ENCODE measurements at places on chromosomes 6 and 20. TPM values are rescaled to one million over a fixed set of nuclear protein-coding genes. Genes with fewer than 3 reads are reported as not detected.

Gene NKAPL
- total RNA-seq = 3.9 TPM

Gene SMIM13
- total RNA-seq = 7.2 TPM

Gene ENPP1
- 18.9 TPM for total RNA-seq

Gene FBXL4
- 27.1 TPM for total RNA-seq

GRCh38 chr6:73823832-73824231 lies 127.8 kb downstream of the CD109 start:
- DNase-seq = no peak

DNA sequence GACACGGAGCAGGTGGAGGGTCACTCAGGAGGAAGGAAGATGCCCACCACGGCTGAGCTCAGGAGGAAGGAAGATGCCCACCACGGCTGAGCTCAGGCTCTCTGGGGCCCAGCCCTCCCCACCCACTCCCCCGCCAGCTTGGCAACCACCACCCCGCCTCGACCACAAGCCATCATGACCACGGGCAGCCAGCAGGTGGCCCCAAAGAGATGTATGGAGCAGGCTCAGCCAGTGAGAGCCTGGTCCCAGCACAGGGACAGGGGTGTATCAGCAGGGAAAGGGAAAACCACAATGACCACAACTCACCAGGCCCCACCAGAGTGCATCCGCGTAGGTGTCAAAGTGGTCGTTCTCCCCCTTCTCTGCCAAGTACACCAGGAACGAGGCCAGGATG lies 30.4 kb downstream of the KCNQ2 start:
- DNase-seq = peak; percentile 22

- no peak for DNase-seq
Measured at GRCh38 chr6:57432157-57432556, 114.7 kb downstream of the PRIM2 start.

- no peak for DNase-seq
Measured at GRCh38 chr6:45076217-45076930, 251.8 kb upstream of the RUNX2 start.

DNA sequence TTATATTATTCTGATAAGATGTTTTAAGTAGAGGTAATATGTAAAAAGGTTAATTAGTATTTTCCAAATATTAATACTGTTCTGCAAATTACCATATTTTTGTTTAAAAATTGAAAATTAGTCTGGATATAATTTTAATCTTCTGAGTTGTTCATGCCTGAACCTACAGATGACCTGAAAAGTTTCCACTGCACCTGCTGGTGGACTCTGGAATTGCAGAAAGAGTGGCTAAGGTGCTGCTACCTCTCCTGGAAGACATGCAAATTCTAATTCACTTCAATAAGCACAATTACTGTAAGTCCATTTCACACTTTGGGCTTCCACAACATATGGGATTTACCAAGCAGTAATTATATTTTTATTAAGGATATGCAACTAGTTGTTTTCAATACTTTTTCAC lies 77.7 kb upstream of the OLIG3 start:
- DNase-seq = no peak

DNA sequence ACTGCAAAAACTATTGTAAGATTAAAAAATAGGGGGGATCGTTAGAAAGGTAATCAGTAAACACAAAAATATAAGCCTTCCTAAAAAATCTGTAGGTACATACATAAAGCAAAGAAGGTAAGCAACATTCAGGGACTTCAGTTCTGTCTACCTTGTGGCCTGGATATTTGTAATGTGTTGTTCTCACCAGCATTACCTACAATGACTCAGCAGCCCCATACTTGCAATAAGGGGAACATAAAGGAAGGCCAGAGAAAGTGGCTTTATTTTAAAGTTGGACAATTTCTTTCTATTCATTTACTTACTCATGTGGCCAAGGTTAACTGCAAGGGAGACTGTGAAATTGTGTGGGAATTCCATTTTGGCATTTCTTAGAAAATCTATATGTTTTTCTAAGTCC lies 277.2 kb upstream of the PREP start:
- DNase-seq = no peak

DNA sequence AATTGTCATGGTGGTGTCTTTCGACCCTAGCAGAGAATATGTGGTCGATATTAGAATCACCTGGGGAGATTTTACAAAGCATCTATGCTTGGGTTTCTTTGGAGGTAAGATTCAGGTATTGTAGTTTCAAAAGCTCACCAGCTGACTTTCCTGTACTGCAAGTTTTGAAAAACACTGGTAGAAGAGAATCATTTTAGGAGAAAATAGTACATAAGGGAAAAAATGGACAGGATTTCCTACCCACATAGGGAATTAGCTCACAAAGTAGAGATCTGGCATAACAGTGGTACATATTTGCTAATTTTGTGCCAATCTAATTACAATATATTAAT lies 27.4 kb upstream of the ABT1 start:
- DNase-seq = no peak

DNA sequence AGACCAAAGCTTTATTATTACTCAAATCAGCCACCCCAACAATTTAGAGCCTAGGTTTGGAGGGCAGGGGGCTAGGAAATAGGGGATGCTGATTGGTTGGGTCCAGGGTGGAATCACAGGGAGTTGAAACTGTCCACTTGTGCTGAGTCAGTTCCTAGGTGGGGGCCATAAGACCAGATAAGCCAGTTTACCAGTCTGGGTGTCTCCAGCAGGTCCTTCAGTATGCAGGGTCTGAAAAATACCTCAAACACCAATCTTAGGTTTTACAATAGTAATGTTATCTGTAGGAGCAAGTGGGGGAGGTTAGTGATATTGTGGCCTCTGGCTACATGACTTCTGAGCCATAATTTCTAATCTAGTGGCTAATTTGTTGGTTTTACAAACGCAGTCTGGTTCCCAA lies 63.2 kb downstream of the UBR2 start:
- DNase-seq = no peak

DNA sequence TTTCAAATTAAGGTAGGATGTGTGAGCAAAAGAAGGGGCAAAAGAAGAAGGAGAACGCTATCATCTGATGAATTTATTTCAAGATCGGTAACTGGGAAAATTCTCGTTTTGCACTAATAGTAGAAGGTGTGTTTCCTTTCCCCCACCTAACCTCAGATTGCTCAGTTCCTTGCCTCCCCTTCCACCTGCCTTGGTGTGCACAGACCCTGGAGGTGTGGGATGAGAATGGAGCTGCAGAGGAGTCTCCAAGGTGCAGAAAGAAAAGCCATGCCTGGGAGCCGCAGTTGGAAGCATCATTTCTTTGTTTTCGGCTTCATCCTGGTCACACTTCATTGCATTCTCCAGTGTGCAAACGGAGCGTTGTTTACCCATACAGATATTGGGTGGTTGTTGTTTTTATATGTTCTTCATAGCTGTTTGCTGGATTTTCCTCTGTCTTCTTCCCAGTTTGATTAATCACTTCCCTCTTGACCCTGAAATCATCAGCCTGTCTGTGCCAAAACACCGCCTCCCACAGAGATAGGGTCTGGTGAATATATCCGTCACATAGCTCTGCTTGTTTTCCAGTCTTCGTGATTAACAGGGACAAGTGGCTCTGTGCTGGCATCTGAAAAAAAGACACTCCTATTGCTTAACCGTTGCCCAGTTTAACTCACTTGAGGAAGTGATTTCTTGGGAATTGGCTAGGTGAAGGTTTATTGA lies 40.2 kb upstream of the NEDD9 start:
- DNase-seq = no peak

GRCh38 chr6:56954403-56955170 lies at the start of gene BEND6:
Gene BEND6 (plus strand): TSS chr6:56955107. CDS start chr6:56981811, 26,704 bp downstream.
- DNase-seq = peak; percentile 11

DNA sequence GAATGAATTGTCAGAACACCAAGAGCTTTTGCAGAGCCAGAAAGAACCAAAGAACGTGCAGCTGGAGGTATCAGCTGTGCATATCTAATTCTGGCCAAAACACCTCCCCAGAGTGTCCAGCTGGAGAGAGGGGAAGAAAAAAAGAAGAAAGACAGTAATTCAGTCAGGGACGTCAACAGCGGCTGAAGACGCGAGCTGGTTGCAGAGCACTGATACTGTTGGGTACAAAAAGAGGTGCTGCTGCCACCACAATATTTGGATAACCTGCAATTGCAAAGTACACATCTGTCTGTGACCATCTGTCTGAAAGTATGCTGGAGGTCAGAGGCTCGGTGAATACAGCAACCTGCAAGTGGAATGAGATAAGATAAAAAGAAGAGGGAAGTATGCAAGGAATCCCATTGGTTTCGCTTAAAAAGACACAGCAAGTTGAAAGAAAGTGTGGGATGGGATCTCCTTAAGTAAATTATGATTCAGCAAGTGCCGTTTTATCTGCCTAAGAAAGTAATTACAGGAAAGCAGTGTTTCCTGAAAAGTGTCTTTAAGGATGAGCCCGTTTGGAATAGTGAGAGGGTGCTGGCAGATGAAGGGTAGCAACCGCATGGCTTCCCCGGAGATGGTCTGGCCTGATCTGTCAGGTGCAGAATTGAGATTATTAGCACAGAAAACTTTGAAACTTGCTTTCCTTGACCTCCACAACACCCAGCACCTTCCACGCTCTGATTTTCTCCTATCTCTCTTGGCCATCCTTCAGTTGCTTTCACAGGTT lies 189.9 kb upstream of the PRDM1 start:
- DNase-seq = no peak

DNA sequence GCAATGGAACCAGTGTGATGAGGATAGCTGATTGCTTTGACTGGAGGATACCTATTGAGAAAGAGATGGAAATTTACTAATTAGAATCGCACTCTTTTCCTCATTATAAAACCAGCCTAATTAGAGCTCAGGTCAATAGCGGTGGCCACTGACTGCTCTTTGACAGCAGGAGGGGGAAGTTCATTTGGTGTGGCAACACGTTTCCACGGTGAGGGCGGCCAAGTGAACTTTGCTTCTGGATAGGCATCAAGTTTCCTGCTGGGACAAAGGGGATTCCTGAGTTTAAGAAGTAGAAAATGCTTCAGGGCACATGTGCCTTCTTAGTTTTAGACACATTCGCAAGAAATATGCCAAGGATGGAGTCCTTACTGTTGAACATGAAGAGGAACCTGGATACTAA lies 145.3 kb upstream of the NRN1 start:
- DNase-seq = no peak

DNA sequence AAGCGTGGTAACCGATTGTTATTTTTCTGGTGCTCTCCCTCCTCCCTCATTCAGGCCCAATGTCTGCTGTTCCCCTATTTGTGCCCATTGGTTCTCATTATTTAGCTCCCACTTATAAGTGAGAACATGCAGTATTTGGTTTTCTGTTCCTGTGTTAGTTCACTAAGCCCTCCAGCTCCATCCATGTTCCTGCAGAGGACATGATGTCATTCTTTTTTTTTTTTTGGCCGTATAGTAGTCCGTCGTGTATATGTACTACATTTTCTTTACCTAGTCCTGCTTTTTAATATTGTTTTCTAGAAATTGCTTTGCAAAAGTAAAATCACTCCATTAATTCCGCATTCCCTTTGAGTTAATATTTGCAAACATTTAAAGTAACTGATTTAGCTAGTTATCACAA lies 23.1 kb downstream of the ZNF451 start:
- DNase-seq = no peak

DNA sequence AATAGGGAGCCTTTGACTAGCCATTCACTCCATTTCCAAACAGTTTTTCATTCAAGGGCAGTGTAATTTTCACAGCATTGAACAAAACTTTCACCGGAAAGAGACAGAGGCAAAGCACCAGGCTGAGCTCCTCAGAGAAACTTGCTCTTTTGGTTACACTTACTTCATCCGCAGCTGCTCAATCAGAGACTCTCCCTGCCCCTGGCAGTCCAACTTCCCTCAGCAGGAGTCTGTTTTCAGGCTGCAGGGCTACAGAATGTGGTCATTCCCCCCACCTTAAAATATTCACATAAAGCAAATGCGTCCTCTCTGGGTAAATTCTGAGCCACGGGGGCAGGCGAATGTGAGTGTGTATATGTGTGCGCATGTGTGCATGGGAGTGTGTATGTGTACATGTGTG lies 70.0 kb upstream of the ZNF133 start:
- no peak for DNase-seq

GRCh38 chr6:96934087-96934486 lies 9.6 kb downstream of the KLHL32 start:
- DNase-seq = no peak

Data from prostate gland (tissue), 2 donors.